IPS-NIHi11 (cell line): ENCODE measurements at places on chromosomes 6 and 20.

- no peak for DNase-seq
These were observed 50.9 kb downstream of the SNRNP48 start for GRCh38 chr6:7640607-7641577.

GRCh38 chr20:61955668-61956395, 109.8 kb downstream of the TAF4 start:
- no peak for DNase-seq

- DNase-seq, result no peak
These were observed 59.9 kb downstream of the SLC22A2 start for GRCh38 chr6:160198606-160199211.

DNA sequence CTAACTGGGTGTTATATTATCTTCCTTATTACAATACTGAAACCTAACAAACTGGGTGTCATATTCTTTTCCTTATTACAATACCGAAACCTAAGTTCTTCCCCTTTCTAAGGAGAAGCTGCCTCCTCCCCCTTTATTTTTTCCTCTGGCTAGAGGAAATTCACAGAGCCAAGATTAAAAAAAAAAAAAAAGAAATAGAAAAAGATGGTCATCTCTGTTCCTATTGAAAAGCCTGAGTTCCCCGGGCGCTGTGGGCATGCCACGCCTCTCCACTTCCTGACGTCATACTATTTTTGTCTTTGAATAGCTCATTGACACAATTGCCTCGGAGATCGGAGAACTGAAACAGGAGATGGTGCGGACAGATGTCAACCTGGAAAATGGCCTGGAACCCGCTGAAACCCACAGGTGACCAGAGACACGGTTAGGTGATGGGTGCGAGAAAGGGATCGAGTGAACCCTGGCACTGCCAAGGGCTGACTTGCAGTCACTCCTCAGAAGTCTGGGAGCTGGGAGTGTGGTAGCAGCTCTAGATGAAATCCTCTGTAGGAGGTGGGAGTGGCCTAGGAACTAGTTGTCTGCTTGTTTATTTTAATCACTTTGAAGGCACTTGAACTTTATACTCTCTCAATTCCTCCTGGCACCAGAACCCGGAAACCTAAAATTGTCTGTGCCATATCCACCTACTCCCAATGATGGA, 82.2 kb upstream of the NAA20 start:
- DNase-seq, result no peak

DNA sequence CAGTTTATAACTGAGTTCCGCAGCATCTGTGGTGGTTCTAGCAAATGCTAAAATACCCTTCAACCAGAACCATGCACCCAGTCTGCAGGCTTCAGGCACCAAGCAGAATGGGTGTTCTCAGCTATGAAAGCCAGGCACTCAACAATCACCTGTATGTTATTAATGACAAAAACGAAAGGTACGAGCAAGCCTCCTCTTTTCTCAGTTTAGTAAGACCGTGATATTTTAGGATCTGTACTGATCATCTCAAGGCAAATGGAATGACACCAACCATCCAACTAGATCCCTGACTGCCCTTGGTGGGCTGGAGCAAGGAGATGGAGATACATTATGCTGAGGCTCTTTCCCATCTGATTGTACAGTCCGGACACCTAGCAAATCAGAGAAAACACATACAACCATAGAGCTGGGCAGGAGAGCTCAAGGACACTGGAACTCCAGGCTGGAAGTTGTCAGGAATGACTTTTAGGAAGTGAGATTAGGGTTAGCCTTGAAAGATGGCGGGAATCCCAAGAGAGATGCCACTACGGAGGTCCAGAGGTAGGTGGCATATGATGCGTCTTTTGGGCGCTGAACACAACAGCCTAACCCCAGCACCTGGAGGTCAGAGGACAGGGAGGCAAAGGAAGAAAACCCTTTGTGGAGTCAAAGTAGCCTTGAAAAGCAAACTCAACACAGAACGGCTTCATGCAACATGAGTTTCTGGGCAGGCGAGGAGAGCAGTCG, 33.4 kb downstream of the SLC23A2 start:
- DNase-seq, result no peak

DNA sequence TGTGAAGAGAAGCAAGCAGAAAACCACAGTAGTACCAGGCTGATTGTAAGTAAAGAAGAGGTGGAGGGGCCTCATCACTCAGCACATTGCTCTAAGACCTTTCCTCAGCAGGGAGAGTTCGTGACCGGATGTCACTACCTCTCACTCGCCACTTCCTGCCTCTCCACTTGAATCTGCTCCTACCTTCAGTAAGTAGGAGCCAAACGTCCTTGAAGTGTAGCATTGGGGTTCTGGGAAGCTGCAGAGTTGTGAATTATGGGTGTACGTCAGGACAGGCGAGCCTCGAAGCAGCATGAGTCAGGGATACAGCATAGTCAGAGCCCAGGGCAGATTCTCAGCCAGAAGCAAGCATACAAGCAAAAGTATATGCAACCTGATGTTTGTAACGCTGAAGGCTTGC, 224.9 kb downstream of the PHACTR1 start:
- DNase-seq, result no peak

DNA sequence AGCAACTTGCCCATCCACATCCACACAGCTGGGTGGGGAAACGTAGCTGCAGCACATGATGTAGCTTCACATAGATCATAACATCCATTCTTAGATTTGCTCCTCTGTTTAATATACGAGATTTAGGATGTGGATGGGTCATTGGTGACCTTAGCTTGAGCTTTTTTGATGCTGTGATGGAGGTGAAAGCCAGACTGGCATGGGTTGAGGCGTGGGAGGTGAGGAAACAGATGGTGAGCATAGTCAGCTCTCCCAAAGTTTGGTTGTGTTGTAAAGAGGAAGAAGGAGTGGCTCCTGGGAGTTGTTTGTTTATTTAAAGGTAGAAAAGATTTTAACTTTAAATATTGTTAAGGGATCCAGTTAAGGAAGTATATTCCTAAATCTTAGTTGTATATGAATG, 5.3 kb downstream of the ARFGEF2 start:
- DNase-seq, result no peak

DNA sequence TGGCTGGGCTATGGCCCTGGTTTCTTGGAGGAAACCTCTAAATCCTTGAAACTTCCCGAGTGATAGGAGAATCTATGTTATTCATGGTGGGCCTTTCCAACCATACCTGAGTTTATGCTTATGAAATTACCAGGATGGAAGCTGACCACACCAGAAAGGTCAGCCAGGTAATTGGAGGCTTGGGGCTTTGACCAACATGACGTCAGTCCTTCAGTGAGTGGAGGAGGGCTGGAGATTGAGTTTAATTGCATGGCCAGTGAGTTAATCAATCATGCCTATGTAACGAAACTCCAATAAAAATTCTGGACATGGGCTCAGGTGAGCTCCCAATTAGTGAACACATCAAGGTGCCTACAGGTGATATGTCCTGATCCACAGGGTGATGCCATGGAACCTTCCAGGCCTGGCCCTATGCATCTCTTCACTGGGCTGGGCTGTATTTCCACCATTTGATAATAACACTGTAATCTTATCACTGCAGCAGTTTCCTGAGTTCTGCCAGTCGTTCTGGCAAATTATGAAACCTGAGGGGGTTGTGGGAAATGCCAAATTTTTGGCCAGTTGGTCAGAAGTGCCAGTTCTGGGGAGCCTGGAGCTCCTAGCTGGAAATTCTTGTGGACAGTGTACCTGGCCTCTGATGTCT, 106.5 kb downstream of the CDH26 start:
- no peak for DNase-seq

DNA sequence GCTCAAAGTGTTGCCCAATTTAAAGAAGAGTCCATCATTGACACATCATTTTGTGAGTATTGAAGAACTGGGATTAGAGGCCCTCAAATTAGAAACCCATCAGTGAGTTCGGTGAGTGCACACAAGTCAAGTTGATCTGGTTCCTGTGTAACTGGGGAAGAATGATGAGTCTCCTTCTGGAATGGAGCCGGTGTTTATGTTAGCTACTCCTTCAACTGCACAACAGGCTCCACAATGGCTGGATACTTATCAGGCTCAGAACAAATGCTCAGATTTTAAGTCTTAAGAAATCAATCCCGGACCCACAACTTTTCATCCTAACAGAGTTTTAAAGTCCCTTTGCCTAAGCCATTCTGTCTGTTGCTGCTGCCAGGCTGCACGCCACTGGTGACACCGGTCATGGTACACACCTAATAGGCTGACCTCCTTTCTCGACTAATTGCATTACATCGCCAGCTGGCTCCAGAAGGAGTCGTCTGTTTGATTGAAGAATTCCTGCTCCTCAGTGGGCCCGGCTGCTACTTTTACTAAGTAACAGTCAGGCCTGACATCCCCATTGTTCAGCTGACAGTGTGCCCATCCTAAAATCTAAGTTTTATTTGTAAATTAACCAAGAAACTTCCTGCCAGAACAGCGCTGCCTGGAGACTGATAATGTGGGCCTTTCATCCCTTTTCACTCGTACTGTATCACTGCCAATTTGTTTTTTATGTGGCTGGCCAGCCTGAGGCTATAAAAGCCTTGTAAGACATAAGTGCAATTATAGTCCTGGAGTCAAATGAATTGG, 130.4 kb downstream of the INSM1 start:
- DNase-seq, result no peak

DNA sequence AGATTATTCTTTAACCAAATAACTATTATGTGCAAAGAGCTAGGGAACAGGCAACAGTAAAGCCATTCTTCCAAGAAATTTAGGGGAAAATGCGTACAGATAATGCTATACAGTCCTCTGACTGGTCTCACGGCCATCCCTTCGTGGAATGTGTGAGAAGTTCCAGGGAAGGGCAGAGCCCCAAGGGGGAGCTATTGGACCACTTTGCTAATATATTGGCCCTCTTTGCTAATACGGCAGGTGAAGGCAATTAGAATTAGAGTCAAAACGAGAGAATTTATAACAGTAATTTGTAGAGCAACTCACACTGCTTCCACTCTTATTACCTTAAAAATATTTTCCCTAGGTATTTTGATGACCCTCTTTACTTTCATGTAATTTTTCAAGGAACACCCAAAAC, 140.4 kb downstream of the IMPG1 start:
- DNase-seq, result peak; percentile 44

DNA sequence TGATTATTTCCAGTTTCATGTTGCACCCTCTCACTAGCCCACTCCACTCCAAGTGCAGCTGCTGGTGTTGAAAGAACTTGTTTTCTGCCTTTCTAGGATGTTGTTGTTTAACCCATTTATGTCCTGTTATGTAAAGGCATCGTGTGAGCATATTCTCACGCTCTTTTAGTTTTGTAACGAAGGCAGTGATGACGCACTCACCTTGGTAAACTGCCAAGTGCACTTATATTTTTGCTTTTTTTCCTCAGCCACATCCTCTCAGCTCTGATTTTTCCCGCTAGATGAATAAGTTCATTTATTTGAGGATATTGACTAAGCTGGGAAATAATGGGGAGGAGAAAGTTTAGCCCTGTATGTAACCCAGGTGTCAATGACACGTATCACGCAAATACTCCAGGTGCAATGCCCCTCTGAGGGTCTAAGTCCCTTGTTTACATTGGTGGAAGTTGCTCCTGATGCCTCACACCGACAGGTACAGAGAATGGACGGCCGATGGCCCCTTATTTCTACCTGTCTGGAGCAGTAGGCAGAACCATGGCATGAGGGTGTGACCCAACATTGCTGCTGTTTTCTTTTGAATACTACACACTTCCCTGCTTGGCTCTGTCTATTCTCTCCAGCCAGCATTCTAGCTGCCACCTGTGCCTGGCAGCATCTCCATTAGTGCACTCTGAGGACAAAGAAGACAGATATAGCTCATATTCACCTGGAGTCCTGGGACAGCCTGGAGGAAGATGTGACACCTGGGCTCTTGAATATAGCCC, 132.7 kb upstream of the SLC24A3 start:
- DNase-seq, result no peak

GRCh38 chr6:120173250-120173649, 823.7 kb upstream of the MAN1A1 start:
- DNase-seq, result no peak

DNA sequence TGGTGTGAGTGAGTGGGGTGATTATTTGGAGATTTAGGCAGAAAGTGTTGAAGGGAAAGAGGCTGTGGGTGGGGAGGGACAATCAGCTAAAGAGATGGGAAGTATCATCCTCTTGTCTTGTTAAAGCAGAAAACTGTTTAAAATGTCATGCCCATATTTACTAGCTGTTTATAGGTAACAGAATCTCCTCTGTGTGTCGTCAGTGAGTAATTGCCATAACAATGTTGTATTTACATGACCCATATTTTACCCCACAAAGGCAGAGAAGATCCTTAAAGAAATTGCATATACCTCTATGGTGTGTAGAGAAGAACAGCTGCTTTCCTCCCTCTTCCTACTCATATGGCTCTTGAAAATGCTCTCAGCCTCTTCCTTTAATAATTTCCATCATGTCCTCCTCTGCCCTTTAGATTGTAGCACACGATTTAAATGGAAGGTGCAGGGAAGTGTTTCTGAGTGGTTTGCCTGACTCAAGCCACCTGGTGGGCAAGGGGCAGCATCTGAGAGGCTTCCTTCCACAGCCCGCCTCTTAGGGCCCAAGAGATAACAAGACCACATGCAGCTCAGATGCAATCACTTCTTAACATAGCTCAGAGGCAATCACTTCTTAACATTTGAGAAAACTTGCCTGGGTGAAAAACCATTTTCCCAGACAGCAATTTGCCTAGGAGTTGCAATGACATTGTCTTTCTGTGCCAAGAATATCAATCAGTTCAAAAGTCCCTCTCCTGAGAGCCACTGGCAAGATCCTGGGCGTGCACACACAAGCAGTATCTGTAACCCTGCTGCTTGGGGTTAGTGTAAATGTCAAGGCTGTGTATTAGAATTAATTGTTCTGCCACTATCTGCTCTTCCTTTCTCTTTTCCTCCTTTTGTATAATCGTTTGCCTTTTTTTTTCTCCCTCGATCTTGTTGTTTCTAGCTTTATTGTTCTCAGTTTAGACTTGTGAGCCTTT, 44.1 kb upstream of the EDN1 start:
- DNase-seq, result no peak

DNA sequence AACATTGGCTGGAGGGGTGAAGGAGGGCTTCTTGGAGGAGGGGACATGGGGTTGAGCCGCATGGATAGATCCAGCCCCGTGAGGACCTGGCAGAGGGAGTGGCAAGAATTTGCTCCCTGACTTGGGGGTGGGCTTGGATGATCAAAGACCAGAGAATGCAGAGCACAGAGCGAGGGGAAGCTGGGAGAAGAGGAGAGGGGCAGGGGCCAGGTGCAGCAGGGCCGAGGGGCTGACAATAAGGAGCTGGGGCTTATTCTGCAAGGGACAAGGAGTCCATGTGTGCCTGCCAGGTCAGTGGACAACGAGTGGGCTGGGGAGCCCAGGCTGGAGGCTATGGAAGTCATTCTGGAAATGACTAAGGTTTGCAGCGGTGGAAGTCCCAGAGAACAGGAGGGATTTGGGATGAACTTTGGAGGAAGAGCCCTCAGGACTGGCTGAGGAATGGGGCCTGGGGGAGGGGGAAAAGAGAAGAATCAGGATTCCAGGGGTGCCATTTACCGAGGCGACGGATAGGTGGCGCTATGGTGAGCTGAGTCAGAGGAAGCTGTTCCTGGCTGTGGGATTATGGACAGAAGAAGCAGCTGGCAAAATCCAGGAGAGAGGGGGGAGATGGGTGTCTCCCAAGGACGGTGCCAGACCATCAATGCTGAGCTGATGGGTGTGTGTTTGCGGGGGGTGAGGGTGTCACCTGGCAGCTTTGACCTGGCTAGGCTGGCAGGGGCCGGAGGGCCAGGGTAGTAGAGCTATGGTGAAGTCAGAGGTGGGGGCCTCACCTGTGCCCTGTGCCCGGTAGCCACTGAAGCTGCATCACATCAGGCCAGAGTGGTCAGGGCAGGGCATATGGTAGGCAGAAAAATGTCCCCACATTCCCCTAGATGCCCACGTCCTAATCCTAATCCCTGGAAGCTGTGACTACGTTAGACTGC, 7.8 kb downstream of the KCNG1 start:
- peak; percentile 87 for DNase-seq
